Bone marrow (tissue), 2 donors: ENCODE measurements at places on chromosomes 2 and 18.
A peak's percentile ranks its signal among the peaks of the same experiment; 100 is the strongest.

DNA sequence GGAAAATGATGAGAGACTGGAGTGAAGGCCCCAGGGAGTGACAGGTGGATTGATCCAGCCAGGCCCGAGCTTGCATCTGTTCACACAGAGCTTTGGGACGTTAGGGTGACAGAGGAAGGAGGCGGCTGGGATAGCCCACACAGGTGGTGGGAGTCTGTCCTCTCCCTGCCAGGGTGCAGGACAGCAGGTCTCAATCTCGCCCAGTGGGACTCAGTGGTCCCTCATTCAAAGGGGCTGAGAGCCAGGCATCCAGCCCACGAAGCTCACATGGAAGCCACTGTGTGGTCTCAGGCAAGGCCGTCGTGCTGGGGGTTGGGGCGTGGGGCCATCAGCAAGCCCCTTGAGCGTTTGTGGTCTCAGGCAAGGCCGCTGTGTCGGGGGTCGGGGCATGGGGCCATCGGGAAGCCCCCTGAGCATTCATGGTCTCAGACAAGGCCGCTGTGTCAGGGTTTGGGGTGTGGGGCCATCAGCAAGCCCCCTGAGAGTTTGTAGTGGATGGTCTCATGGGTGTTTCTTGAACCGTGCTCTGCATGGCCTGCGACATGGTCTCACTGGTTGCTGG lies 8.3 kb downstream of the KCNG2 start:
- no peak for DNase-seq

DNA sequence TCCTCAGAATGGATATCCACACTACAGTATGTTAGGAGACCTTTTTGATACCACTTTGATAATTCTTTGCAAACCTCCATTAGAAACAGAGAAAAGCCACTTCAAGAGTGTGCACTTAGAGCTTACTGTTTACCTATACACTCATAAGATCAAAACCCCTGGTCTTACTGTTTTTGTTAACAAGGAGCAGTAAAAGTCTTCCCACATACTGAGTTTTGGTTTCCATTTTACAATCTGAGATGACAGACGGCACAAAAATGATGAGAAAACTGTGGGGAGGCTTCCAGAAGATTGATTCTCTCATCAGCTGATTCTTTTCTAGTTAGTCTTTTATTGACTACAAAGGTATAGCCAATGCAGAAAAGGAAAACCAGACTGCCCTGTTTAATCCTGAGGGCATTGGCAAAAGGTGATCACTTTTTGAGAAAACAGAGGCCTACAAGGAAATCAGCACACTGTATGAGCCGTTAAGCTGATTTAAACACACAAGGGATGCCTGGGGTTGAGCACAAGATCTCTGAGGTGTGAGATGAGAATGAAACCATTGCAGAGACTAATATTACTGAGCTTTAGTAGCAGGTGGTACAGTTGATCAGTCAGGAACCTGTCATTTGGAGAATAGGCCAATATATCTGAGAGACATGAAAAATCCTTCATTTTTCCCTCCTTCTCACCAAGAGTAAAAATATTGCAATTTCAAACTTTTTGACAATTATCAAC lies 368.6 kb downstream of the GRB14 start:
- DNase-seq = no peak

GRCh38 chr2:102304711-102305611 lies 6.4 kb upstream of the IL1RL1 start:
- peak; percentile 44 for DNase-seq

- DNase-seq = no peak
These were observed 164.3 kb downstream of the LTBP1 start for GRCh38 chr2:33111002-33111446.

- DNase-seq = no peak
These were observed 350.3 kb downstream of the MTX2 start for GRCh38 chr2:176619504-176619903.

DNA sequence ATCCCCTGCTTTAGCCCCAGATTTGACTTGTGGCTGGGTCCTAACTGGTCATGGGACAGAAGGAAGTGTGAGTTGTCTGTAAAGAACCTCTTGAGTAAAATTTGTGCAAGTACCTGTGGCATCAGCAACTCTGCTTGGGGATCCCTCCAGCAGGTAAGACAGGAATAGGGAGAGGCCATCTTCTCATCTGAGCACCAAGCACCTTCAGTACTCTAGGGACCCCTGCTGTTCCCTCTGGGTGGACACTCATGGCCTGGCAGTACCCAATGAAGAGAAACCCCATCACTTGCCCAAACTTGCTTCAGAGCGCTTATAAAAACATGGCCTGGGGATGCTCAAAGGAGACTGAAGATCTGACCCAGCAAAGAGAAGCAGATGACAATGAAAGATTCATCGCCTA lies 297.8 kb downstream of the SP3 start:
- DNase-seq = no peak

GRCh38 chr2:46198966-46199365 lies 98.2 kb upstream of the EPAS1 start:
- no peak for DNase-seq

- peak; percentile 85 for DNase-seq
These were observed 16.2 kb downstream of the DOCK10 start for GRCh38 chr2:225025917-225026571.

DNA sequence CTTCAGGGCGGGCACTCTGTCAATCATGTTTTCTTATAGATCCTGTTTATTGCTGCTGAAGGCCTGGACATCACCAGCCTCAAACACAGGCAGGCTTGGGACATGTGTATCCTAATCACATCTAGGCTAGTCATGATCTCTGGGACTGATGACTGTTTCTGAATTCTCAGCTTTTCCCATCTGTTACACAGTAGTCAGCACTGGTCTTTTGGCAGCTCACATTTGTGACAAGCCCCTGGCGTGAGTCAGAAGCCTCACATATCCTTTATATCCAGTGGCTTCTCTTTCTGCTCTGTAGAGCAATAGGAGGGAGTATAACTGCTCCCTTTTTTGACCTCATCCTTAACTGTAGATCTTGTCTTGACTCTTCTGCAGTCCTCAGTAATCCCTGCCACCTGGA lies 4.5 kb downstream of the SEMA4F start:
- DNase-seq = no peak

DNA sequence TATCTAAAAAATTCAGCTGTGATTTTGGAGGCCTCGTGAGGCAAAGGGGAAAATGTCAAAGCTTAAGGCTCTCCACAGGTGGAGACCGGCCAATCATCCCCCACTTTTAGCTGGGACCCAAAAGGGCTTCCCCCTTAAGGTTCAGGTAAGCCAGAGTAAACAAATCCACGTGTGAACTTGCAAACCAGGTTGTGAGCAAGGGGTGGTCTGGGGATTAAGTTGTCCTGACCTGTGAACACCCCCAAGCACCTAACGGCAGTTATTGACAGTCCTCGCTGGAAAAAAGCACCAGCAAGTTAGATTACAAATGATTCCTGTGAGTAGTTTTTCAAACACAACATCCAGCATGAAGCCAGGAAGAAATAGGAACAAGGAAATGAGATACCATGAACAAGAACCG lies 42.9 kb downstream of the MYO7B start:
- no peak for DNase-seq

DNA sequence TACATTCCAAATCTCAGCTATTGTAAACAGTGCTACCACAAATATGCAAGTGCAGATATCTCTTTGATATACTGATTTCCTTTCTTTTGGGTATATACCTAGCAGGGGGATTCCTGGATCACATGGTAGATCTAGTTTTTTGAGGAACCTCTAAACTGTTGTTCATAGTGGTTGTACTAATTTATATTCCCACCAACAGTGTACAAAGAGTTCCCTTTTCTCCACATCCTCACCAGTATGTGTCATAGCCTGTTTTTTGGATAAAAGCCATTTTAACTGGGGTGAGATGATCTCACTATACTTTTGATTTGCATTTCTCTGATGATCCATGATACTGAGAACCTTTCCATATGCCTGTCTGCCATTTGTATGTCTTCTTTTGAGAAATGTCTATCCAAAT lies 6.3 kb upstream of the CCNT2 start:
- DNase-seq = no peak

GRCh38 chr2:173791502-173791901 lies 173.7 kb downstream of the SP3 start:
- no peak for DNase-seq

- DNase-seq = no peak
These were observed 422.2 kb upstream of the FSIP2 start for GRCh38 chr2:185316383-185316782.

DNA sequence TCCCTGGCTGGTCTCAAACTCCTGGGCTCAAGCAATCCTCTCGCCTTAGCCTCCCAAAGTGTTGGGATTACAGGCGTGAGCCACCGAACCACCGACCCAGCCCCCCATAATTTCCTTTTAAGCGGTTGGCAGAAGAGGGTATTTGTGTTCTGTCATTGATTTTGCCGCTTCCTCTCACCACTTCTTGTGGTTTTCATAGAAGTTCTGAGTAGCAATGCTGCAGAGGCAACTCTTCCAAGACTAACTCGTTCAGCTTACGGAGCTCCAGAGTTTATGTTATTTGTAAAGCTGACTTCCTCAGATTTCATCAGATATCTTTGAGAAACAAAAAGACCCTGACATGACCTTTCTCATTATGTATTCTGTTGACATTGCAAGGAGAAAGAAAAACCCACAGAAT lies 261.4 kb upstream of the KCNJ3 start:
- DNase-seq = no peak
